Foreskin fibroblast (primary cell): ENCODE measurements at places on chromosomes 6 and 20.

DNA sequence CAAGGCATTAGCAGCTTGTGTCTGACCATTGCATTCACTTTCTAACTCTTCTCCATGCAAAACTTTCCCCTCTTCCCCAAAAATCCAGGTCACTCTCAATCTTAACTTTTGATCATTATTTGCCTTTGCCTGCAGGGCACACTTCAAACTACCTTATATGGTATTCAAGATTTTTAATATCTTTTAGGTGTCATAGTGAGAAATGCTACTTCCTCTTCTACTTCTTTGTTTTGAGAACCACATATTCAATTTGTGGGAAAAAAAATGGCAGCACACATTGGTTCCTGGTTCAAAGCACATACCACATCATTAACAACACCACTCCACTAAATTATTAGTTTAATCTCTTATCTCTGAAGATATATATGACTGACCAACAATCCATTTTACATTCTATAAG, 1267.0 kb upstream of the CITED2 start:
- no peak for DNase-seq

DNA sequence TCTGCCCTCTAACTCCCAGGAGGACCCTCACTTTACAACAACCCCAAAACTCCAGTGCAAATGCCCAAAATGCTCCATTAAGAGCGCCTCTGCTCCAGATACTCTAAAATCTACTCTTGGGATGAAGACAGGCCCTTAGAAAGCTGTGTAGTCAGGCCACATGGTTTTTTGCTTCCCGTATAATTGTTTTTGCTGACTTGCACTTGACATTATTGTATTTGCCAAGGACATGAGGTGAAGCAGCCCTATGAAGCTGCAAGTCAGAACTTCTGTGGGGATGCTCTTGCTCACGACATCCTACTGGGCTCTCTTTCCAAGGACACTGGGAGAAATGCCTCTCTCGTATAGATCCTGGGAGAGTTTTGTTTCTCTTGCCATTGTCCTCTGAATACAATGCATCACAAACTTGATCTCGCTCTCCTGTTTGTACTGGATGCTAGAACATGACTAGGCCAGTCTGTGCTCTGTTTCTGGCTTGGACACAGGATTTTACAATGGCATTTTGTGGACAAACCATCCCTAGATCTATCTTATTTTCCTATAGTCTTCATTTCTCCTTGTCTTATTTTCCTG, 177.2 kb upstream of the DTNBP1 start:
- no peak for DNase-seq

DNA sequence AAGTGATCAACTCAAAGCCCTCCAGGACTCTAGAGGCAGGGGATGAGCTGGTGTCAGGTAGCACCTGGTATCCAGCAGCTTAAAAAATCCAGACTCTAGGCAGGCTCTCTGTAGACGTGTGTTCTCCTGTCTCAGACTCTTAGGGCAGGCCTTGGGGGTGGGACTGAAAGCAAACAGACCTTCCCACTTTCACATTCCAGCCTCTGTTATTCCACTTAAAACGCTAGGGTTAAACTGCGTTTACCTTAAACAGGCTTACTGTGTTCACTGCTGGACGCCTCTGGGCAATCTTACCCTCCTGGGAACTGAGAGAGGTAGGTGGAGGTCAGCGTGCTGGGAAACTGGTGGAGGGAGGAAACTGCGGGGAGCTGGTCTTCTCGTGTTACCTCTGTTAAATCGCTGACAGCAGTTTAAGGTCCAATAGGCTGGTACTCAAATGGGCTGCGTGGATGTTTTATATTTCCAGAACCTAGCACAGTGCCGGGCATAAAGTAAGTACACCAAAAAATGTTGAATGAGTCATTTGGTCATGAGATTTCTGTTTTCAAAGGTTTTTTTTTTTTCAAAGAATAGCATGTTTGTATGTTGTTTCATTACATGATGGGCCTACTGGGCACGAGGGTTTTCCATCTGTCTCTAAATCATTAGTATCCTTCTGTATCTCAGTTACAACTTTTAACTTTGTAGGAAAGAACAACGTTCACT, at the start of gene GCNT2:
TSS of gene GCNT2 (plus strand) at position 248 of the 705 bp plus-strand sequence. CDS start 7,561 bp downstream, outside the sequence.
- DNase-seq, result peak; percentile 10

DNA sequence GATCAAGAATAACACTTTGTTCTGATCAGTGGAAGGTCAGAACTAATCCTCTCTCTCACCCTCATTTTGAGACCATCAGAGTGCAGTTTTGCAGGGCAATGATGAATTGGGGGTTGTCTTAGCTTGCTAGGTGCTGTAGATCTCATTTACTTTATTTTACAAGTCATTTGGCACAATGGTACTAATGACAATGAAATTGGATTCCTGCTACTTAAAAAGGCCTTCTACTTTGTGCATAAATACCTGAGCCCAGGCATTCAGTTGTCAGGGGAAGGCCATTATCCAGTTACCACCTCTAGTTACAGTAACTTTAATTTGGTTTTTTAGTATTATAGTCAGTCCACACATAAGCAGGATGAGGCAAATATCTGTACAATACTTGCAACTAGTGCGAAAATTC, 240.0 kb downstream of the HDGFL1 start:
- DNase-seq, result no peak

DNA sequence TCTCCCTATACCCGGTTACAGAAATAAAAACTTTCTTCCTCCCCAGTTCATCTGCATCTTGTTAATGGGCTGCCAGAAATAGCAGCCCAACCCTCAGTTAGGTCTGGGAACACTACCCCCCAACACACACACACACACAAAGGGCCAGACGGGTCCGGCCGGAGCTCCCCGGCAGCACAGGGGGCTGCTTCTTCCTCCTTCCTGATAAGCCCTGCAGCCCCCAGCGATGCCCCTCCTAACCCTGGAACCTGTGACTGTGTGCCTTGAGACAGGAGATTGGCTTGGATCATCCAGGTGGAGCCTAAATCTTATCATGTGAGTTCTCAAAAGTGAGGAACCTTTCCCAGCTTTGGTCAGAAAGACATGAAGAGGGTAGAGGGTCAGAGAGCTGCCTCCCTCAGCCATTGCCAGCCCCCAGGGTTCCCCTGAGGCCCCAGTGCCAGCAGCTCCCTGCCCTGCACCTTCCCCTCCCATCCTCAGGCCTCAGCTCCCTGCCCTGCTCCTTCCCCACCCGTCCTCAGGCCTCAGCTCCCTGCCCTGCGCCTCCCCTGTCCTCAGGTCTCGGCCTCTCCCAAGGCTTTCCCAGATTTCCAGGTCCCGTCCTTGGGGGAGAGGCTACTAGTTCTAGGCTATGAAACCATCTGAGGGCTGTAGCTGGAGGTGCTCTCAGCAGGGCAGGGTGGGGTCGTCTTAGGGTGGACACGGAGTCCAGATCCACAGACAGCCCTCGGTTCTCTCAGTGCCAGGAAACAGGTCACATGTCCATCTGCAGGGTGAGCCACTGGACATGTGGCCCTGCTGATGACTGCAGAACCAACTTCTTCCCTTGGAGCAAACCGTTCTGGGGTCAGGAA, 34.5 kb upstream of the CST7 start:
- DNase-seq, result no peak

DNA sequence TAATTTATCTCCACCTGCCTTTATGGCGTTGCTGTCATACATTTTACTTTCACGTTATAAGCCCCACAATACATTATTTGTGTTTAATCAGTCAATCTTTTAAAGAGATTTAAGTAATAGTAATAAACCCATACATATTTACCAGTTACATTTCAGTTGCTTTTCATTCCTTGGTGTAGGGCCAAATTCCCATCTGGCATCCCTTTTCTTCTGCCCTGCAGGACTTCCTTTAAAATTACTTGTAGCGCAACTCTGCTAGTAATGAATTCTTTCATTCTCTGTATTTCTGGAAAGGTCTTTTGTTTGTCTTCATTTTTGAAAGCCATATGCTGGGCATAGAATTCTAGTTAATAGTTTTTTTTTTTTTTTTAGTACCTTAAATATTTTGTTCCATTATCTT, 24.9 kb downstream of the ZNF334 start:
- no peak for DNase-seq

DNA sequence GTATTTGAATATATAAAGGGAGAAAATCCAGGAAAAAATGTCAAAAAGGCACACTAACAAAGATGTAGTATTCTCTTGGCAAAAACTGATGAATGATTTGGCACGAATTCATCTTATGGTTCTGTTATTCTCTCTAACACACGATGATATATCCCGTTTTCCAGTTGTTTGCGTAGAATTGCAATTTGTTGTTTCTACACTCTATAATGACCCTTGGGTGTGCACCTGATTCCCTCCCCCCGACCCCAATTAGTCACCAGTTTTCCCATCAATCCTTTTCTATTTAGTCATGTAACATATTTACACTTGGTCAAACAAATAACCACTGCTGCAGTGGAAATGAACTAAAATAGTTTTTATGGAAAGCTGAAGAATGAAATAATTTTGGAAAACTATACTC, 1.5 kb upstream of the ARID1B start:
- no peak for DNase-seq

GRCh38 chr6:18488526-18489270, 101.5 kb downstream of the RNF144B start:
- no peak for DNase-seq

DNA sequence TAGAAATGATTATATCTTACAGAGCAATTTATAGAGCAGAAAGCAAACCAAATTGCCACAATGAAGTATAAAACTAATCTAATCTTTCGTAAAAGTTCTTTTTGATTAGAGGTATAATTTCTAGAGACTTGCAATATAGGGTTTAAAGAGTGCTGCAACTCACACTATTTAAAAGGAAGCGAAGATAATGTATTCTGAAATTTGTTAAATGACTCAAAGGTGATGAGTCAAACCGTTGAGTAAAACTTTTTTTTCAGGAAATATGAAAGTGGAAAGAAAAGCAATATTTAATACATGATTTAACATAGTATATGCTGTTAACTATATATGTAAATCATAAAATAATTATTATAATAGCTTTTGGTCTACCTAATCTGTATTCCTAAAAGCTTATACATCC, 133.6 kb downstream of the SYNE1 start:
- peak; percentile 23 for DNase-seq

DNA sequence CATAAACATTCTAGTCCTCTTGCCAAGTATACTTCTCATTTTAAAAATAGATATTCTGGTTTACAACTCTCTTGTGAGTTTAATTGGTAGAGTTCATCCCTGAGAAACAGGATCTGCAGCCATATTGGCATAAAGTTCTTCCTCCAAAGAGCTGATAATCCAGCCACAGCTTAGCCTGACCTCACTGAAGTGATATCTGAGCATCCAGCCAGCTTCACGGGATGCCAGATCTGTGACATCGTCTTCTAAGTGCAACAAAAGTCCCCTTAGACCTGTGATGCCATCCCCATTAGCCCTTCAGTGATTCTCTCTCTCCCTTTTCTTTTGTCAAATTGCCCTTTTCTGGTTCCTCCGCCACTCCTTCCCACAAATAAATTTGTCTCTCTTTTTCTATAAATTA, 180.6 kb upstream of the STXBP5 start:
- DNase-seq, result no peak
